ENCODE measurements at places on chromosomes 2 and 18.

GRCh38 chr18:13240060-13240725, 21.6 kb downstream of the LDLRAD4 start:
- DNase-seq, result no peak

DNA sequence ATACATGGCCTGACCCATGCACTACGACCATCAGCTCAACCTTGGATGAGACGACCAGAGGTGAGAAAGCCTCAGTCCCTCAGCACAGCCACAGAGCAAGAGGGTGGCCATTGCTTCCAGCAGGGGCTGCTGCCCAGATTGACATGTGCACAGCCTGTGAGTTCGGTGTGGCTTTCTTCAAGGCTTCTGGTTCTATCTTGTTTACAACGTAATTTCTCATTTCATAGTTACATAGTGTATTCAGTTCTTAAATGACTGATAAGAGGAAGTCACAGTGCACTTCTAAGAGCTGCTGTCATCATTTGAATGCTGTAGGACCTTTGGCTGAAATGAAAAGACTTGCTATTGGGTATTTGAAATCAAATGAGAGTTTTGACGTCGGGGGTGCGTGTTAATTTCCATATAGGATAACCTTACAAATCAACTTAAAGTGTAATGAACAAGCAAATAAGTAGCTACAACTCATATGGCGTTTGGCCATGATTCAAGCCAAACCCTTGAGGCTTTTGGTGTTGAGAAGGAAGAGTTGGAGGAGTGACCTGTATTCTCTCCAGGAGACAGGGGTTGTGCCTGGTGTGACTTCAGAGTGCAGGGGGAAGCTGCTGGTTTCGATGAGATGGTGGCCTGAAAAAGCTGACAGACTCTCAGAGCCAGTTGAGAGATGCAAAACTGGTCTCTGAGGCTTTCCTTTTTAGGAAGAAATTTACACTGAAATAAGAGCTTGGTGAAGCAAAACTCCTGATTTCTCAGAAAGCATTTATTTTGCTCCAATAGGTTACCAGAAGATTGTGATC, 51.0 kb downstream of the TSHZ1 start:
- DNase-seq, result no peak

- DNase-seq, result no peak
Observed at GRCh38 chr2:239236043-239236807, 164.6 kb downstream of the HDAC4 start.

- DNase-seq, result no peak
Observed at GRCh38 chr2:21866316-21866715, 742.5 kb downstream of the TDRD15 start.

- no peak for DNase-seq
Observed at GRCh38 chr18:28342231-28342630, 165.3 kb upstream of the CDH2 start.

DNA sequence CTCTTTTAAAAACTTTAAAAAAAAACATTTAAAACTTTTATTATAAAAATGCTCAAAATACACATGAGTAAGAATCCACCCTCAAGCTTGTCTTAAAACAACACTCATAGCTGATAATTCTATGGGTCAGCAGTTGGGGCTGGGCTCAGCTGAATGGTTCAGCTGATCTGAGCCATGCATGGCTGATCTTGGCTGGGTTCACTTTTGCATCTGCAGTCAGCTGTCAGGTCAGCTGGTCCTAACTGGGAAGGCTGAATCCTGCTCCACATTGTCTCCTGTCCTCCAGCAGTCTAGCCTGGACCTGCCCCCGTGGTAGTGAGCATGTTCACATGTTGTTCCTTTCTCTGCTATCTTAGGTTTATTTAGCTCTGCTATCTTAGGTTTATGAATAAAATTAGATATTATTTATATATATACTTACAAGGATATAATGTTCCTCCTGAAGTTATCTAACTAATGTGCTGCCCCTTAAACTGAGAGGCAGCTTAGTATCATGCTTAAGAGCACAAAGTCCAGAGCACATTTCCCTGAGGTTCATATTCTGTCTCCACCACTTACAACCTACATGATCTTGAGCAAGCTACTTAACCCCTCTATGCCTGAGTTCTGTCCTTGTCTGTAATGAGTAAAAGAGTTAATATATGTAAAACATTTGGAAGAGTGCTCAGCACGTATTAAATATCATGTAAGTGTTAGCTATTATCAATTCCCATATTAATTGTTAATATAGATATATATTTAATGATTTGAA, 309.4 kb downstream of the PTPRM start:
- DNase-seq, result no peak

GRCh38 chr2:223976635-223977226, 19.5 kb downstream of the MRPL44 start:
- no peak for DNase-seq

GRCh38 chr2:191481305-191482070, 196.4 kb upstream of the NABP1 start:
- no peak for DNase-seq

GRCh38 chr2:96500385-96501066, 4.6 kb downstream of the NEURL3 start:
- no peak for DNase-seq

GRCh38 chr2:109526442-109526970, 87.3 kb downstream of the SEPTIN10 start:
- no peak for DNase-seq

DNA sequence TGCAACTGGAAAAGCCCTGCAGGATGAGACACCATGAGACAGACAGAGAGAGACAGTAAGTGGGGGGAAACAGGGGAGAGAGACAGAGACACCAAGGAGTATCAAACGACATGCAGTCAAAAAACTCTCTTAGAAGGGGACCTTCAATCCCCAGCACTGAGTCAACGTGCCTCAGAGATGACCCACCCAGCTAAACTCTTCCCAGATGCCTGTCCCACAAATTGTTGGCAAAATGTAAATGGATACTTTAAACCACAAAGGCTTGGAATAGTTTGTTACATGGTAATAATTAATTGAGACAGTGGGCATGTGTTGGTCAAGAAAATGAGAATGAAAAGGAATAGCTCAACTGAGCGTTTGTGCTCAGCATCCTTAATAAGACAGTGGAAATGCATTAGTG, 98.3 kb downstream of the GRB14 start:
- no peak for DNase-seq

DNA sequence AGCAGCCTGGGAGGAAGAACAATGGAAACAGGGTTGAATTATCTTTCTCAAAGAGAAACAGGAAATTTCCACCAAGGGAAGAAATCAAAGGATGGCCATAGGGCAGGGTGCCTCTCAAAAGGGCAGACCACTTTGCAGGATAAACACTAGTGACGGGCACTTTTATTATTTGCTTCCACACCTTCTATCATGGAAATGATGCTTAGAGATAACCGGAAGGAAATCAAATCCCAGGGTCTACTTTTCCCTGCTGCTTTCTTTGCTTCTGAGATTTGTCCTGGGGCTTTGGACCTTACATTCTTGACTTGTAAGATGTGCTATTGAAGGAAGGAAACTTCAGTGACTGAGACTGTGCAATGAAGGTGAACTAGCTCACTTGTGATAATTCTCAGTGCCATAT, 1.1 kb upstream of the SCN9A start:
- DNase-seq, result no peak

DNA sequence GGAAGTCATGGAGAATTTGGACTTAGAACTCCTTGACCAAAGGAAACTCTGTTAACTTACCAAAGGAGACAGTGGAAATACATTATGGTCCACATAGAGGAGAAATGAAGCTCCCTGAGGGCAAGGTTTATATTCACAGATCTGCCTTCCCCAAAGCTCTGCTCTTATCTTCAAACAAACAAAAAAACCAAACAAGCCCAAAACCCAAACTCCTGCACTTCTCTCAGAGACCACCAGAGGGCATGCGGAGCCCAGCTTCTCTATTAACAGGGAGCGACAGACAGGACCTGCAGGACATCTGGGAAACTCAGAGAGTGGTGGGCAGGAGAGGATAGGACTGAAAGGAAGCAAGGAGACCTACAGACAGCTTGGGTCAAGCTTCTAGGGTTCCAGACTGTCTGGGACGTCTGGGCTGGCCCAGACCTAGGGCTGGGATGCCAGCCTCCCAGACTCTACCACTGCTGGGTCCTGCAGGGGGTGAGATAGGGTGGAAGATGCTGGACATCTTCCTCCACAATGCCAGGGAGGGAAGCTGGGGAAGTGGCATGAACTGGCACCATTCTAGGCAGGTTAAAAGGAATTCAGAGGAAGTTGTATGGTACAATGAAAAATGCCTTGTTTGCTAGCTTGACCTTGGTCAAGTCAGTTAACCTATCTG, 4.0 kb upstream of the WNT10A start:
- peak; percentile 67 for DNase-seq

DNA sequence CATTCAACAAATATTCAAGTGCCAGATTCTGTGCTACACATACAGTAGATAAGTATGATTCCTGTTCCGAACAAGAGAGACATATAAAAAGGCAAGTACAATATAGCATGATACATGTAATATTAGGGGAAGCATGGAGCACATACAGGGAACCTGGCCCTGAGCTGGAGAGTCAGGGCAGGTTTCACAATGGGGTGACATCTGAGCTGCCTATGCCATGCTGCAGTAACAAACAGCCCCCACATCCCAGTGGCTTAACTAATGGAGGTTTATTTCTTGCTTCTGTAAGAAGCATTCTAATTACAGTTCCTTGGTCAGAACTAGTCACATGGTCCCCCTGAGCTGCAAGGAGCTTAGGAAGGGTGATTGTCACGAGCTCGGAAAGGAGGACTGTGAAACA, 27.3 kb upstream of the TACR1 start:
- no peak for DNase-seq

DNA sequence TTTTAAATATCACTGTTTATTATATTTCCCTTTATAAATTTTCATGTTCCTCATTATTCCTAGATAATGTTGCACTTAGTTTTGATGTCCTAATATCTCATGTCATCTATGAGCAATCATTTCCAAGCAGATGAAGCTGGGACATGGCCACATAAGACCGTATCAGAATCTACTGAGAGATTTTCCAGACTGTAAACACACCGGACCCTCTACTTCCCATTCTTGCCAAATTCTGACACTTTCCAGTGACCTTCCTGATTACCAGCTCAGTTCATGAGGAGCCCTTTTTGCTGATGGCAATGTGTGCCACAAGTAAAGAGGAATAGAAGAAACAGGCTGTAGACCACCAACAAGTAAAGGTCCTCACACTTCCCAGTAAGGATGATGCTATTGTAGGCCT, 20.3 kb upstream of the PDE1A start:
- DNase-seq, result no peak

GRCh38 chr2:191758518-191759507, 80.9 kb downstream of the NABP1 start:
- peak; percentile 87 for DNase-seq

GRCh38 chr2:50086450-50086849, 932.1 kb upstream of the FSHR start:
- DNase-seq, result no peak

GRCh38 chr2:238582159-238582558, 155.4 kb downstream of the ASB1 start:
- no peak for DNase-seq

- DNase-seq, result no peak
Observed at GRCh38 chr2:7057865-7058400, 140.7 kb downstream of the RNF144A start.

GRCh38 chr2:6072276-6072675, 380.1 kb downstream of the SOX11 start:
- no peak for DNase-seq

GRCh38 chr2:182148344-182148743, 162.7 kb downstream of the PPP1R1C start:
- peak; percentile 52 for DNase-seq

DNA sequence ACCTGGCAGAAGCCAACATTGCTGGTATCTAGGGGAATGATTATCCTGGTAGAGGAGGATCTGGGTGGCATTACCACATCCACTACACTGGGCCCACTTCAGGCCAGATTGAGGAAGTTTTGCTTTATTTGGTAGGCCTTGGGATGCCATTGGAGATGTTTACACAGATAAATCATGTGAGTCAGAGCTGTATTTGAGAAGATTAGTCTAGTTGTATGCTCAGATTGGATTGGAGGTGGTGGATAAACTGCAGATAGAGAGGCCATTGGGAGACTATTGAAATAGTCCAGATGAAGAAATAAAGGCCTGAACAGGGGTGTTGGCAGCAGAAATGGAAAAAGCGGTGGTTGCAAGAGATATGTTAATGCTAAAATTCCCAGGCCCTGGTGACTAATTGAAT, 81.5 kb downstream of the EFEMP1 start:
- DNase-seq, result no peak

DNA sequence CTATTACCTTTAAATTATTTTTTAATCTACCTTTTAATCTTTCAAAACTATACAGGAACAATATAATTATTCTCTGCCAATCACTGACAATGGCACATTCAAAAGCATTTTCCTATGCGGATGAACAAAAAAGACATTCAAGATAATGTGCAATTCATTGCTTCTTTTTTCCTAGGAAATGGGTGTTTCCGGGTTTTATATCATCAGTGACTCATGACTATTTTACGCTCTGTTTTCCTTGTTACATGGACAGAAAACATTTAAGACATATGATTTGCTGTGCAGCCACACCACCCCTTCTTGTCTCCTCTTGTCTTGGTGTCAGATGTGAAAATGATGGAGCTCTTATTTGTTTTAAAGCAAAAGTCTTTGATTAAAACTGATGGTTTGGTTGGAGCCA, 184.7 kb upstream of the LINC00305 start:
- no peak for DNase-seq

GRCh38 chr18:76970770-76971559, 148.6 kb downstream of the ZNF236 start:
- DNase-seq, result no peak

GRCh38 chr2:11812466-11813248, 66.2 kb downstream of the LPIN1 start:
- DNase-seq, result no peak
